Activated naive CD4-positive, alpha-beta T cell treated with anti-CD3 and anti-CD28 coated beads, Interleukin-2, amount 10 ng/mL, durations not matched to agents 7 days and 5 days (primary cell): ENCODE measurements at places on chromosomes 5 and 9.
A peak's percentile ranks its signal among the peaks of the same experiment; 100 is the strongest.

GRCh38 chr5:135140446-135141204 lies 106.6 kb upstream of the PITX1 start:
- DNase-seq: no peak

DNA sequence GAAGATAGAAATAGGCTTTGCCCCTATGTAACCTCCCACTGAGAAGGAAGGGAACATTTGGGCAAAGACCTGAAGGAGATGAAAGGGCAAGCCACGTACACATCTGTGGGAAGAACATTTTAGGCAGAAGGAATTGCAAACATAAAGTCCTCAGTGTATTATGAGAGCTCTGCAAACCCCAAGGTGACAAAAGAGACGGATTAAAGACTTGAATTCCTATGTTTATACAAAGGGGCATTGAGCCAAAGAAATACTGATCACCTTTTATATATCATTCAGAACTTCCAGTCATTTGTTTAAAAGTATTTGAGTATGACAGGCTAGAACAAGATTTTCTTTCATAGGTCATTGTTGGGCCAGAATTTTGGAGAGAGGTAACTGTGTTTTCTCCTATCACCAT lies 90.2 kb upstream of the ATG10 start:
- no peak for DNase-seq

DNA sequence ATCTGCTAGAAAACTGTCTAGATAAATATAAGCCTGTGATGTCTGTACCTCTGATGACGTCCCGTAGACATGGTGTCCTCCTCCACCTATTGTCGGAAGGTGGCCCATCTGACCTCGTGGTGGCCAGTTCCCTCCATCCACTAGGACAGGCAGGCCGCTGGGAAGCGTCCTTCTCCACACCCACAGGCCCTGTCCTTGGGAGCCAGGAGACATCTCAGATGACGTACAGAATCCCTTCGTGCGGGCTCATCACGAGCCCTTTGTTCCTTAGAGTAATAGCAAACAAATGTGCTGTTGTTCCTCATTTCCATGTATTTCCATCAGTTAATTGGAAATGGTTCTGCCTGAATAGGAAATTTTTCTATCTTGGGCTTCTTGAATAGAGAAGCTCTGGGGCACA lies 38.3 kb upstream of the TENT4A start:
- no peak for DNase-seq

- peak; percentile 21 for DNase-seq
Measured at GRCh38 chr5:54021431-54022164, 288.8 kb downstream of the ARL15 start.
